ENCODE measurements at places on chromosomes 13 and 19.

GRCh38 chr13:43132257-43132656, 108.9 kb downstream of the DNAJC15 start:
- no peak for DNase-seq

DNA sequence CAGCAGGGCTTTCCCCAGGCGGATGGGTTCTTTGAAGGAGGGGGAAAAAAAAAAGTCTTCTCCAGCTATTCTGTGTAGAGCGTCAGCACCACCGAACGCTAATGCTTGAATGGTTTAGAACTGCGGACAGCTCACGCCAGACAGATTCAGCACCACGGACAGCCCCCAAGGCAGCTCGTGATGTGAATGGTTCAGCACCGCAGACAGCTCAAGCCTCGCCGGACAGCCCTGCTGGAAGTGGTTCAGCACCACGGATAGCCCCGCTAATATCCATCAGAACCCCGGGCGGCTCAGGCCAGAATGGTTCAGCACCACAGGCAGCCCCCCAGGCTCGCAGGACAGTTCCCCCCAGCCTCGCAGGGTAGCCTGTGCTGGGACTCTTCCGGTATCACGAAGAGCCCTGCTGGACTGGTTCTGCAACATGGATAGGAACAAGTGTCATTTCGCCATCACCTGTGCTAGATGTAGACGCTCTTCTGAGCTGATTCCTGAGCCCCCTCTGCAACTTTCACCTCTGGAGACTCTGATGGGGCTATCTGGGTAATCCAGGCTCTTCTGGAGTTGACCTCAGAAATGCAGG, 4.9 kb upstream of the SMIM17 start:
- DNase-seq: no peak

GRCh38 chr13:99505814-99506269, 4.6 kb downstream of the TM9SF2 start:
- no peak for DNase-seq

GRCh38 chr13:68897331-68897928, 1210.2 kb upstream of the ATXN8OS start:
- DNase-seq: no peak

- DNase-seq: no peak
Measured at GRCh38 chr19:21439201-21439751, 42.3 kb downstream of the ZNF493 start.

Measured in esophagus muscularis mucosa (tissue), 4 donors.